ENCODE measurements at places on chromosomes 13 and 19.

- DNase-seq: no peak
Observed at GRCh38 chr13:21365574-21365973, 93.5 kb downstream of the ZDHHC20 start.

- no peak for DNase-seq
Observed at GRCh38 chr13:21216332-21216731, 39.9 kb downstream of the MRPL57 start.

DNA sequence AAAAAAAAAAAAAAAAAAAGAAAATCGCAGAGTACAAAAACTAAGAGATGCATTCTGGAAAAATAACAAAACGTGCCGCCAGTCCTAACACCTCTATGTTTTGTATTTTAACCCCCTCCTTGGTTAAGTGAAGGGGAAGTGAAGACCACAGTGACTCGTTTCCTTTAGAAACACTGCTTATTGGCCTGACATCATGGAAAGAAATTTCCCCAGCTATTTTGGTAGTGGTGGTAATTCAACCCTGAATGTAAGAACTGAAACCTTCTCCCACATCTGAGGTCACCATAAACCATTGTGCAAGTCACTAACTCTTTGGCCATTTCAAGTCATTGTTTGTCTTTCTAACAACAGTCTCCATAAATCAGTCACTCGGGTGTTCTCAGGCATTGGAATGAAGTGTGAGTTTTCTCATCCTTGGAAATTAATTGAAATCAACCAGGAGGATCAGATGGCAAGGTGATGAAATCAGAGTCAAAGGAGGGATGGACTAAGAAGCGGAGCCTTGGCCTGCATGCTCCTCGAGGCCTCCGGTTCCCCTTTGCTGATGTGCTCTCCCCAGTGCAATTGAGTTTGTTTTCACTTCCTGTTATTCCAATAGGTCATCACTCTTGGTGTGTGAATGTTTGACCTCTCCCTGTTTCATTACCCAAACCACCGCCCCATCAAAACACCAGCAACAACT, 443.9 kb downstream of the FGF9 start:
- DNase-seq: peak; percentile 17

- no peak for DNase-seq
Observed at GRCh38 chr19:51772977-51773376, 12.0 kb downstream of the FPR2 start.

- DNase-seq: peak; percentile 32
Observed at GRCh38 chr19:12825254-12826131, 8.9 kb downstream of the RTBDN start.

DNA sequence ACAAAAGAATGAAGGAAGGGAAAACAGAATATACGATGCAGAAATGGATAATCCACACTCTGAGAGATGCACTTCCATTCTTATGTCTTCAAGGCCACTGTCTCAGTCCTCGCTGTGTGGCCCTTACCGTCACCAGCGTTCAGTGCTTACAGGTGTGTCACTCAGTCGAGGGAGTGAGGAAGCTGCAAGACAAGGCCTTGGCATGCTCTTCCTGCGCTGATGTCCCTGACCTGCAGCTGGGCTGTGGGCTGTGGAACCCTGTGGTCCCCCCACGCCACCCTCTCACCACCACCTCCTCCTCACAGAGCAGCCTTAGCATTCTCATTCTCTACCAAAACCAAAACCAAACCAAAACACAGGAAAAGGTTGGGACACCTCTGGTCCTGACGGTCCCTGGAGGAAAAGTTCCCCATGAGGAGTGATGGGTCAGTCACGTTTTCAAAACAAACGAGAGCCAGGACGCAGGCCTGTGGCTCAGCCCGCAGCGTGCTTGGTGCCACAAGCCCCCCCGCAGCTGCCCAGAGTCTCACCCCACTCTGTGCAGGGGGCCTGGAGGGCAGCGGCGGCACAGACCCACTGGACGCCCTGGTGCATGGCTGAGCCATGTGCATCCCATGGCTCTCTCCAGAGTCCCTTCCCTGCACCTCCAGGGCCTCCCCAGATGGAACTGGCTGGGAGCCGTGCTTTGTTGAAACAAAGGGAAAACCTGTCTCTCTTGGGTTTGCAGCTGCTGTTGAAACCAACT, 48.2 kb upstream of the GPR183 start:
- no peak for DNase-seq

DNA sequence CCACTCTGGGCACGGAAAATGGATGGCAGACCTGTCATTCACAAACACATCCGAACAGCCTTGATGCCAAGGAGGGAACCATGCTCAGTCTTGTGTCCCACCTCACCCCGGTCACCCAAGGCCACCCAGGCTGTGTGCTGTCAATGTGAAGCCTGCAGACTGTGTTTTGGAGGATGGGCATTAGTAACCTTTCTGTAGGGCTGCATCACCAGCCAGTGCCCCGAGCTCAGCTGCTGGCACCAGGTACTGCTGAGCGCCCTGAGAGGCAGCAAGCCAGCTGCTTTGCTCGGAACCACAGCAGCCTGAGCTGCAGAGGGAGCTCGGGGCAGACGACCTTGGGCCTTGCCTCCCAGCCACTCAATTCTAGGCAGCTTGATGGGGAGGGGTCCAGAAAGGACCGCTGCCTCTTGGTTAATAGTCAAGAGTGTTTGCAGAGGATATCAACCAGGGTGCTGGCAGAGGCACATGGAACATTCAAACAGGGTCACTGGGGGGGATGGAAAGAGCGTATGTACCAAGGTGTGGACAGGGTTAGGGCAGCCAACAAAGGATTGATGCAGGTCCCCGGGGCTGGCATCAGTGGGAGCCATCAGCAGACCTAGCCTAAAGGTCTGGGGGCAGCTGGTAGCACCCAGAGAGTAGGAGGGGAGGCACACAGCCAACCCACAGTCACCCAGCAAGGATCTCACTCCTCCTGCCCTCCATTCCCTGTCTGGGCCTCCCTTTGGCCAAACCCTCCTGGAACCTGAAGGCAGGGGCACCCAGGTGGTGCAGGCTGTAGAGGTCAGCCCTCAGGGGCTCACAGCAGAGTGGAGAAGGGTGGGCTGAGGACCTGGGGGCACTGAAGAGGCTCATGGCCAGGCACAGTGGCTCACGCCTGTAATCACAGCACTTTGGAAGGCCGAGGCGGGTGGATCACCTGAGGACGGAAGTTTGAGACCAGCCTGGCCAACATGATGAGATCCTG, 8.1 kb downstream of the VSTM2B start:
- DNase-seq: no peak

DNA sequence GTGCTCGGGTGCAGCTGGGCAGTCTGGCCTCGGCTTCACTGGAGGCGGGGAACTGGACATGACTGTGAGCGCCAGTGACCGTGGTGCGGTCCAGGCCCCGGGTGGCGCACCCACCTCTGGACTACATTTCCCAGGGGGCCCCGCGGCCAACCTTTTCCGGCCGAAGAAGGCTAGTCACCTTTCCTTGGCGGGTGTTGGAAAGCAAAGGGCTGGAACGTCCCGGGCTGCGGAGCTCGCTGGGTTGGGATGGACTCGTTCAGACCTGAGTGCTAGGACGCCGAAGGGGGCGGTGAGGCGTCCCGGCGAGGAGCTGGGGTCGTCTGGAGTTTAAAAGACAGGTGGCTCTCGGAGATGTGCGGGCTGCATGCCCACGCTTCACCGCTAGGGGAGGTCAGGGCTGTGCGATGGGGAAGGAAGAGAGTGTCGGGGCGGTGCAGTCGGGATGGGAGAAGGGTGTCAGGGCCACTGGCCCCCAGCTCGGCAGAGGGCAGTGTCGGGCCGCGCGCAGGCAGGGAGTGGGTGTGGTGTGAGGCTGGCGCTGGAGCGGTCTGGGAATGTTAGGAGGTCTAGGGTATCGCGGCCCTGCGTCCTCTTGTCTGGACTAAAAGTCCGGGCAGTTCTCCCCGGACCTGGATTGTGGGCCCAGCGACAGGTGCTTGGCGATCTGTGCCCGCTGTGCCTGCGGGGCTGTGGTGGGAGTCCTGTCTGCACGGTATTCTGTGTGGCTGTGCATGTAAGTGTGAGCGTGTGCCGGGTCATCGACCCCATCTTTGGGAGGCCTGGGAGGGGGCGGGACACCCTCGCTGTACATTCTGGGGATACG, 57.1 kb downstream of the ZNF568 start:
- peak; percentile 69 for DNase-seq

GRCh38 chr13:113089693-113090414, 15.7 kb upstream of the F7 start:
- DNase-seq: no peak

- peak; percentile 19 for DNase-seq
Observed at GRCh38 chr13:35747594-35747993, 271.1 kb upstream of the MAB21L1 start.

DNA sequence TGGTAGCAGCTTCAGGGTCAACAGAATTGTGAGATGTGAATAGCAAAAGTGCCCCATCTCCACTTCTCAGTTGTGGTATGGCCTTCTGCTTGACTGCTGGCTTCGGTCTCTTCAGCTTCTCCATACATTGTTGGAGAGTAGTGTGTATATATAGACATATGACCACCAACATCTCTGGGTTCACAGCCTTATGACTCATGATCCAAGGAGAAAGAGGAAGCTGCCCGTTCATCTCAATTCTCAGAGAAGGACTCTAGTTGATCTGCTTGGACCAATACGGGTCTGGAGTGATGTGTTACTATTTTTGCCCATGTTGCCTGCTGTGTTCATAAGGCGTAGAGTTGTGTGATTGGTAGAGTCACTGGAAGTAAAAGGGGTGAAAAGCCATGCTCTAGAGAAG, 3.6 kb upstream of the COMMD6 start:
- DNase-seq: no peak

DNA sequence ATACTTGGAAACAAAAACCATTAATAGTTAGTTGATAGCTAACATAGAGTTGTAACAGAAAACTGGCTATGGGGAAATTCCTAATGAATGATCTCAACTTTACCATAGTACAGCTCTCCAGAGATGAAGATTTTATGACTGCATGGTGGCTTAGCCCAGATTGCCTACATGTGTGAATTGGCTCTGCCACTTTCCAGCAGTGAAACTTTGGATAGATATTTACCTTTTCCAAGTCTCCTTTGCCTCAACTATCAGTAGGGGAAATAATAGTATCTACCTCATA, 161.1 kb downstream of the LACC1 start:
- no peak for DNase-seq

DNA sequence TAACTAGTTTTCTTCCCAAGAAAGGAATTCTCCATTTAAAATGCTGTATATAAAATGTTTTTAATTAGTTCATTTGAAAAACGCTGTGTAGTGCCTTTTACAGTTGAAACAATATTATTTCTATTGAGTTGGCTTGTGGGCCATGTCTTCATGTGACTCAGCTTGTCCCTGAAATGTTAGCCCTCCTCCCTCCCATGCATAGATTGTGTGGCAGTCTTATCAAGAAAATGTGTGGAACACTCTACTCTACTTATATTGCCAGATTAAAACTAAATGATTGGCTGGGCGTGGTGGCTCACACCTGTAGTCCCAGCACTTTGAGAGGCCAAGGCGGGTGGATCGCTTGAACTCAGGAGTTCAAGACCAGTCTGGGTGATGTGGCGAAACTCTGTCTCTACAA, 33.4 kb downstream of the TFDP1 start:
- no peak for DNase-seq

- peak; percentile 78 for DNase-seq
Observed at GRCh38 chr13:41458761-41459431, 1.5 kb downstream of the RGCC start.

DNA sequence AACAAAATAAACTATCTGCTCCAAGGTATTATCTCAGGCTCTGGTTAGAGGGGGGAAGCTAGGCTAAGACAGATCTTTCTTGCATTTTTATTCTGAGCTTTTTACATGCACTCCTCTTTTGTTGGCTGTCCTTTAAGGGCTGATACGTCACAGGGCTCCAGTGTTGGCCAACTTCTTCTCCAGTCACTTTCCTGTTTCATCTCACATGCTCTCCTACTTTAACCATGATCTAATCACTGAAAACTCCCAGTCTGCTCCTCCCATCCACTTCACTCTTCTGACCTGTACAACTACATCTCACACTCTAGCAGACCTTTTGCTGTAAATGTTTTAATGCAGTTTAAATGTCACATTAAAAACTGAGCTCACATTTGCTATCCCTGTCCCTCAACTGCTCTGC, 510.0 kb upstream of the KLF12 start:
- peak; percentile 25 for DNase-seq

- DNase-seq: no peak
Observed at GRCh38 chr13:36450534-36450933, 18.2 kb downstream of the CCNA1 start.

- DNase-seq: no peak
Observed at GRCh38 chr13:78592584-78592983, 10.8 kb downstream of the POU4F1 start.

DNA sequence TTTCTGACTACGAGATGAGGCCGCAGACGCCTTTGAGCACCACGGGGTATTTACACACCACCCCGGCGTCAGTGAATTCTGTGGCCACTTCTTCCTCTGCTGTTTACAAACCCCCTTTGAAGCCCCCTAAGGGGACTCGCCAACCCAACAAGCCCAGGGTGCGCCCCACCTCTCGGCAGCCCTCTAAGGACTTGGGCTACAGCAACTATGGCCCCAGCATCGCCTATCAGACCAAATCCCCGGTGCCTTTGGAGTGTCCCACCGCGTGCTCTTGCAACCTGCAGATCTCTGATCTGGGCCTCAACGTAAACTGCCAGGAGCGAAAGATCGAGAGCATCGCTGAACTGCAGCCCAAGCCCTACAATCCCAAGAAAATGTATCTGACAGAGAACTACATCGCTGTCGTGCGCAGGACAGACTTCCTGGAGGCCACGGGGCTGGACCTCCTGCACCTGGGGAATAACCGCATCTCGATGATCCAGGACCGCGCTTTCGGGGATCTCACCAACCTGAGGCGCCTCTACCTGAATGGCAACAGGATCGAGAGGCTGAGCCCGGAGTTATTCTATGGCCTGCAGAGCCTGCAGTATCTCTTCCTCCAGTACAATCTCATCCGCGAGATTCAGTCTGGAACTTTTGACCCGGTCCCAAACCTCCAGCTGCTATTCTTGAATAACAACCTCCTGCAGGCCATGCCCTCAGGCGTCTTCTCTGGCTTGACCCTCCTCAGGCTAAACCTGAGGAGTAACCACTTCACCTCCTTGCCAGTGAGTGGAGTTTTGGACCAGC, 5.3 kb downstream of the SLITRK5 start:
- no peak for DNase-seq

GRCh38 chr13:37769078-37769477, 100.5 kb downstream of the TRPC4 start:
- no peak for DNase-seq

DNA sequence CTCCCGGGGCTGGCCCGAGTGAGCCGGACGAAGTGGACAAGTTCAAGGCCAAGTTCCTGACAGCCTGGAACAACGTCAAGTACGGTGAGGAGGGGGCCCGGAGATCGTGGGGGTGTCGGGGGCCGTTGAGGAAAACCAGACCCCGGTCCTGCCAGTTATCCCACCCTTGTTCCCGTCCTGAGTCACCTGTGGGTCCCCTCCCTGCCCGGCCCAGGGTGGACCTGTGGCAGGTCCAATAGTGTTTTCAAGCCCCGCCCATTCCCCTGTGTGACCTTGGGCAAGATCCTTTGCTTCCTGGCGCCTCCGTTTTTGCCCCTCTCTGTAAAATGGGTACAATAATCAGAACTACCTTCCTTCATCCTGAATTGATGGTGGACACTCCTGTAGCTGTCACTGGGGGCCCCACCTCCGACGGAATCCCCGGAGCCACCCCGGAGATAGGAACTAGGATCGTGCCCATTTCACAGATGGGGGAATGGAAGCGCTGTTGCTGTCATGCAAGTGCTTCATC, 593 bp downstream of the ATG4D start:
- no peak for DNase-seq

Measured in AG10803 (cell line).